ENCODE measurements at places on chromosomes 12 and 14. TPM values are rescaled to one million over a fixed set of nuclear protein-coding genes. Genes with fewer than 3 reads are reported as not detected.

PAX9 gene
- total RNA-seq = not detected

KRT2 gene
- not detected for total RNA-seq

MYF6 gene
- total RNA-seq = not detected

TOMM20L gene
- total RNA-seq = not detected

PHLDA1 gene
- total RNA-seq = 6.1 TPM

SRRM4 gene
- not detected for total RNA-seq

ZNF385A gene
- total RNA-seq = 0.59 TPM

NRIP2 gene
- total RNA-seq = 4.5 TPM

CYP27B1 gene
- not detected for total RNA-seq

RPGRIP1 gene
- total RNA-seq = not detected

NGB gene
- total RNA-seq = not detected

PLEKHG7 gene
- 1.5 TPM for total RNA-seq

DNA sequence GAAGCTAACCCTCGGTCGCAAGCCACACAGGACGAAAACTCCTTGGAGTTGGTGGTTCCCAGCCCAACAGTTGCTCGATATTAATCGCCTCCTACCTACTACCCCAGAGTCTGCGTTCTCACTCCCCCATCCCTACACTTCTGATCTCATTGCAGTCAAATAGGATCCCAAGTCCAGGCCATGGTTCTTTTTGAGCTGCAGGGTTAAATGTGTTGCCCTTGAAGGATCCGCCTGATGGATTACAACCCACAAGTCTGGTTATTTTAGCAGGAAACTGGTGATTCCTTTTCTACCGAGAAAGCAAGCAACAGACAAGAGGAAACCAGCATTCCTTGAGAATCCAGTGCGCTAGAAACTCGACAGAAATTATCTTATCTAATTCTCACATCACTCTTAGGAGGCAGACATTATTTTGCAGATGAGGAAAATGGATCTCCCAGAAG, 785 bp upstream of the NIN start:
- DNase-seq = no peak

- no peak for DNase-seq
Measured at GRCh38 chr12:31353750-31354708, 28.1 kb upstream of the SINHCAF start.

GRCh38 chr14:23162800-23163199, 20.7 kb downstream of the SLC7A8 start:
- DNase-seq = no peak

GRCh38 chr14:75690010-75690409, 29.0 kb downstream of the TTLL5 start:
- DNase-seq = no peak

GRCh38 chr12:51941604-51942003, 9.9 kb upstream of the ACVR1B start:
- no peak for DNase-seq

- DNase-seq = no peak
Measured at GRCh38 chr14:90545966-90546751, 149.3 kb downstream of the CALM1 start.

- no peak for DNase-seq
Measured at GRCh38 chr12:71958056-71958455, 19.4 kb downstream of the TPH2 start.

- DNase-seq = peak; percentile 26
Measured at GRCh38 chr14:56118611-56119181, 485 bp downstream of the PELI2 start.

DNA sequence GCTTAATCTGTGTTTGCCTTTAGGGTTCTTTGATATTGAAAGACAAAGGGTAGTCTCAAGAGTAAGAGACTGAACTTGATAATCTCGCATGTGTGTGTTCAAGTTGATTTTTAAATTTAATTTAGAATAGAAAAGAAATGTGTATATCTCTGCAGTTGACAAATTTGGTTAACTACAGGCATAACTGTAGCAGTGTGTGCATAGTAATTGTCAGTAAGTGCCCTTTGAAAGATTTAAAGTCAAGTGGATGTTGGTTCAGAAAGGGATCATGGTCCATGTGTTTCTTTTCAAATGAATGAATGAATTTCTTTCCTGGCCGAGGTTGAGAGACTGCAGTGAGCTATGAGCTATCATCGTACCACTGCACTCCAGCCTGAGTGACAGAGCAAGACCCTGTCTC, 49.9 kb upstream of the DYRK2 start:
- DNase-seq = no peak

GRCh38 chr14:61226015-61226654, 55.0 kb downstream of the TMEM30B start:
- DNase-seq = no peak

DNA sequence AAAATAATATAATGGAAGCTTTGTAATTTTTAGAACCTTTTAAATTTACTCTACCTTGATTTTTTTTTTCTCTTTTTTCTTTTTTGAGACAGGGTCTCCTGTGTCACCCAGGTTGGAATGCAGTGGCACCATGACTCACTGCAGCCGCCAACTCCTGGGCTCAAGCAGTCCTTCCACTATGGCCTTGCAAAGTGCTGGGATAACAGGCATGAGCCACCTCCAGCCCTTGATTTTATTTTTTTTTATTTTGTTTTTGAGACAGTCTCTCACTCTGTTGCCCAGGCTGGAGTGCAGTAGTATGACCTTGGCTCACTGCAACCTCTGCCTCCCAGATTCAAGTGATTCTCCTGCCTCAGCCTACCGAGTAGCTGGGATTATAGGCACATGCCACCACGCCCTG, 65.3 kb upstream of the TRAF3 start:
- DNase-seq = no peak

- DNase-seq = no peak
Measured at GRCh38 chr12:80708259-80708974, 983 bp downstream of the MYF6 start.

- DNase-seq = no peak
Measured at GRCh38 chr12:57724003-57724935, 14.3 kb downstream of the AGAP2 start.

DNA sequence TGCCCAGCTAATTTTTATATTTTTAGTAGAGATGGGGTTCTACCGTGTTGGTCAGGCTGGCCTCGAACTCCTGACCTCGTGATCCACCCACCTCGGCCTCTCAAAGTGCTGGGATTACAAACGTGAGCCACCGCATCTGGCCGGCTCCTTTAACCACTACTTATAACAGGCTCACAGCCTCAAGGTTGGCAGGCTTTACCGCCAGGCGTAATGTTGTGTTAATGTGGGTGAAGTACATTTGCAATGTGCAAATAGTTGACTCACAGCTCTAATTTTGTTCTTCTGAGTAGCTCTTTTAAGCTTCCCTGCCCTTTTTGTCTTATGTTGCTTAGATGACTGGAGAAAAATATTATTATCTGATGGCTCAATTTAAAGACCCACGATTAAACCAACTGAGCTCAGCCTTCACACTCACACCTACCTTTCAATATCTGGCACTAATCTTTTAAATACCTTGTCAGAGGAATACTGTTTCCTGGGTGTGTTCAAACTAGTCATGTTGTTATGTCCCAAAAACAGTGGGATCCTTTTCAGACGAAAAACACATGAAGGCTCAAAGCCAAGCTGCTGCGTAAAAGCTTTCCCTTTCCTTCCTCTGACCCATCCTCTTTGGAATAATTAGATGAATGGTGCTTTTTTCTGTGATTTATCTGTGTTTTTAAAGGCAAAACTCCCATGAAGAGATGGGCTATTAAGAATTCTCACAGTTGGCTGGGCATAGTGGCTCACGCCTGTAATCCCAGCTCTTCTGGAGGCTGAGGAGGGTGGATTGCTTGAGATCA, 57.2 kb upstream of the USP44 start:
- DNase-seq = peak; percentile 36

- peak; percentile 27 for DNase-seq
Measured at GRCh38 chr12:121391619-121392324, 8.1 kb upstream of the RNF34 start.

DNA sequence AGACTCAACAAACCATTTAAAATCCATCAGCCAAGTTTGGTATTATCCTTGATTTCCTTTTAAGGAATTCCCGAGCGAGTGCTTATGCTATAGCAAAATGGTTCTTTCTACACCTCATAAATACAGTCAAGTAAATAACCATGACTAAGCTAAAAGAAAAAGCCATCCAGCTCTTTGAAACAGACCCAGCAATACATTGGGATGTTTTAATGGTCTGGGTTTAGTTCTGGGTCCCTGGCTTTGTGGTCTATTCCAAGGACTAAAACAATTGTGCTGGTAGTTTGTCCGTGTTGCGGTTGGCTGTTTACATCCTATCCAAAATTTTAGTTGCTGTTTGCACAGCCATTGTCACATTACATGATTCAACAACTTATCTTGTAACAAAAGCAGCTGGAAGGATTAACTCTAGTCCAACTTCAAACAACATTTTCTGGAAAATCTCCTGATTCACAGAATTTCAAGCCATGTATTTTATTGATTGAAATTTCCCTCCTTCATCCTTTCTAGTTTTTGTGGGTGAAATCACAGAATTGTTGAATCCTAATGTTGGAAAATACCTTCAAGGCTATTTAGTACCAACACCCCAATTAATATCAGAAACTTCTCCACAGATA, 19.6 kb downstream of the KLRB1 start:
- no peak for DNase-seq

DNA sequence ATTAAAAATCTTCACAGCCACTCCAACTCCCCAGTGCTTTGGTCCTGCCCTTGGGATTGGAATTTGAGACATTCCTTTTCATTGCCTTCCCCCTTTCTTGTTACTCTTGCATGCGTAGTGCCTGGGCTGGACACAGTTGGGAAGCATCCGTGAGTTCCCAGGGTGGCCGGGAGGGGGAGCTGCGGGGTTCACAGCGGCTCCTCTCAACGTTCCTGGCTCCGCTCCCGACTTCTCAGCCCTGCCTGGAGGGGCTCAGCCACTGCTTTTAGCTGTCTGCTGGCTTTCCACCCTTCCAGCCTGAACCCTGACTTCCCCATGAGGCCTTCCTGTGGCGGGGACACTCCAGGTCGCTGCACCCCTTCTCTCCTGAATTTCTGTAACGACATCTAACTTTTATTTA, 3.2 kb downstream of the TEX52 start:
- DNase-seq = peak; percentile 87

DNA sequence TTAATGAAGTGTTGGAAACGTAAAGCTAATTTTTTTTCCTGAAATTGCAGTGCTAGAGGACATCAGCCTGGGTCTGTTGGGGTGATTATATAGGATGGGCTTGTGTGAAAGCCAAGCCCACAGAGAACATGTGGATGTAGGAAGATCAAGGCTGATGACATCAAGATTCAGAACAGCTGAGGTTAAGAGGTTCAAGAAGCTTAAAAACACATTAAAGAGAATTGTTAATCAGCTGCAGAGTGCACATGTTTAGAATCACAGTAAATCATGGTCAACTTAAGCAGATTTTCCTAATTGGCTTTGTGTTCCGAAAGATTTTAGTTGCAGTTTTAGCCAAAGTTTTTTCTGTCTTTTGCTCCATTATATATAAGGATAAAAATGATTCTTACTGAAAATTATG, 87.9 kb upstream of the PRICKLE1 start:
- no peak for DNase-seq

GRCh38 chr12:54287261-54288157, 7.0 kb downstream of the HNRNPA1 start:
- DNase-seq = no peak

DNA sequence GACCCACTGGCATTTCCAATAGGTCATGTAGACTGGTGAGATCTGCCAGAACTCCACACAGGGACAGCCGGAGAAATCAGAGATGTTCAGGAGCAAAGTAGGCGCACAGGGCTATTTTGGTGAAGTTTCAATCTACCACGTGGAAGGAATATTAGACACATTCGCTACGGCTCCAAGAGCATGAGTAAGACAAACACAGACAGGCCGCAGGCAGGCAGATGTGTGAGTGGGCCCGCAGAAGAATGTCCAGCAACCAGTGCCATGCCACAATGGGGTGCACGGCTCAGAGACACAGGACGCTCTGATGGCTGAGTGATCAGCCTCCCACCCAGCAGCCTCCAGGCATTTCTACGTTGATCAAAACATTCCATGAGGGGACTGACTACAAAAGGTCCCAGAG, 10.4 kb downstream of the SLC15A4 start:
- no peak for DNase-seq

- no peak for DNase-seq
Measured at GRCh38 chr12:22121224-22121623, 75.2 kb downstream of the CMAS start.

GRCh38 chr12:113248842-113249435, 27.7 kb downstream of the TPCN1 start:
- DNase-seq = no peak

- DNase-seq = no peak
Measured at GRCh38 chr12:74349925-74350324, 187.7 kb upstream of the ATXN7L3B start.

DNA sequence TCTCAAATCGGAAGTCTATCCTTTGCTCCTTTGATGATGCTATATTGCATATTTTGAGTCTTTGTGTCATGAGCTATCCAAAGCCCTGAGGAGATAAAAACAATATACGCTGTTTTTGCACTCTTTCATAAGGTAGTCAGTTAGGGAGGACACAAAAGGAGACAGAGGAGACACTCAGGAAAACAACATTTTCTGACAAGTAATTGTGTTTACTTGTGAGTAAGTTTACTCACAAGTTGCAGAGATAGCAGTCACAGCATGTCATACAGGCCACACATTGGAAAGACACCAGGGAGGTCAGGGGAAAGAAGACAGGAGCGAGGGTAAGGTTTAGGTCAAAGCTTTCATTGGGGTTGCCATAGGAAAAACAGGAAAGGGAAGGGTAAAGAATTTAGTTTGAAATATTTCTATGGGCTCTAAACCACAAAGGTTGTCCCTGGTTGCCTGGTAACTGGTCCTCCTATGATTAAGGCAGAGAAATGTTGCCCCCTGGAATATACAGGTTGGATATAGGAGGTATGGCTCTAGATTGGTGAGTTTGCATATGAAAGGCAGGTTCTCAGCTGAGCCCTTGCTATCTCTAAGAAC, 7.4 kb upstream of the GABARAPL1 start:
- DNase-seq = no peak

- DNase-seq = no peak
Measured at GRCh38 chr12:17381211-17381610, 708.8 kb downstream of the RERGL start.

DNA sequence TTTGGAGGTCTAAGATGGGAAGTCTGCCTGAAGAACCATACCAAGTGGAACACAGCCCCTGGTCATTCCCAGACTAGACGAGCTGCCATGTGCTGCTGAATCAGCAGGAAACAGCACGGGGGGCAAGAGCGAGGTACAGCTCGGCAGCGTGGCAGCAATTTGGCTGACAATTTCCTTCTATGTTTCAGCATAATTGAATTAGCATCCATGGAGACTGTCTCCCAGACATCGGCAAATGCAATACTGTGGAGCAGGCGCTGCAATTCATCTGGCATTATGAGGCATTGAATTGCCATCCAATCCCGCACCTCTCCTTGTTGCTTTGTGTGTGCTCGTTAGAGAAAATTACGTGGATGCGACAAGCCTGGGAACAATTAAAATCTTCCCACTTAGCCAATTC, 46.0 kb upstream of the CCDC60 start:
- DNase-seq = no peak

DNA sequence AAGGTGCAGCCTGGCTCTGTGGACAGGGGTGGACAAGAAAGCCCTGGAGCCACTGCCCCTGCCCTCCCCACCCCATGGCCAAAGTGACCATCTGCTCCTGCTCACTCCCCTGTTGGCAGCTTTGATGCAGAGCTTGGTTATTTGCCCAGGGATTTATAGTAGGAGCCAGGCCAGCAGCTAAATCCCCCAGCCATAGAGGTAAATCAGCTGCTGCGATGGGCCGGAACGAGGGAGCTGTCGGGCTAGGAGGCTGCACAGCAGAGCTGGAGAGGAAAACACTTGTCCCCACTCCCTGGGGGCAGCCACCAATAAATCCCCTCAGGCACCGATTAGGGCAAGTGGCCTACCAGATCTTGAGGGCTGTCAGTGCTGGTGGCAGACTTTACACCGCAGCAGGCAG, 26.0 kb downstream of the SMUG1 start:
- no peak for DNase-seq

GRCh38 chr12:50934371-50934851, 17.9 kb upstream of the HIGD1C start:
- DNase-seq = no peak
